ENCODE measurements at places on chromosomes 3 and 15.

DNA sequence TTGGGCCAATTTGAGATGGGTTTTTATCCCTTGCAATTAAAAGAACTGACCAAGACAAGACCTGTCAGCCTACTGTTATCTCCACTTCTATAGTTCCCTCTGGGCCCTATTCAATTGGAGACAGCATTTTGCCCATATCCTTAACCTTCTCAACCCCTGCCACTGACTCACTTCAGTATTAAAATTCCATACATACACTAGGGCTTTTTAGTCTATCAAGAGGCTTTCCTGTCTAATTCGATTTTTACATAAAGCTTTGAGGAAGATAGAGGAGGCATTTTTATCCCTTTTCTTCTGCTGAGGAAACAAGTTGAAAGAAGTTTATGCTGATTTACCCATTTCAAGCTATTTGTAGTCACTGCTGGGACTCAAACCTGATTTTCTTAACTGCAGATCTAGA lies 51.1 kb downstream of the GTF2E1 start:
- no peak for DNase-seq

GRCh38 chr15:61764141-61764540 lies 296.1 kb downstream of the VPS13C start:
- DNase-seq, result no peak

- DNase-seq, result no peak
Measured at GRCh38 chr3:155495387-155495786, 201.9 kb upstream of the STRIT1 start.

DNA sequence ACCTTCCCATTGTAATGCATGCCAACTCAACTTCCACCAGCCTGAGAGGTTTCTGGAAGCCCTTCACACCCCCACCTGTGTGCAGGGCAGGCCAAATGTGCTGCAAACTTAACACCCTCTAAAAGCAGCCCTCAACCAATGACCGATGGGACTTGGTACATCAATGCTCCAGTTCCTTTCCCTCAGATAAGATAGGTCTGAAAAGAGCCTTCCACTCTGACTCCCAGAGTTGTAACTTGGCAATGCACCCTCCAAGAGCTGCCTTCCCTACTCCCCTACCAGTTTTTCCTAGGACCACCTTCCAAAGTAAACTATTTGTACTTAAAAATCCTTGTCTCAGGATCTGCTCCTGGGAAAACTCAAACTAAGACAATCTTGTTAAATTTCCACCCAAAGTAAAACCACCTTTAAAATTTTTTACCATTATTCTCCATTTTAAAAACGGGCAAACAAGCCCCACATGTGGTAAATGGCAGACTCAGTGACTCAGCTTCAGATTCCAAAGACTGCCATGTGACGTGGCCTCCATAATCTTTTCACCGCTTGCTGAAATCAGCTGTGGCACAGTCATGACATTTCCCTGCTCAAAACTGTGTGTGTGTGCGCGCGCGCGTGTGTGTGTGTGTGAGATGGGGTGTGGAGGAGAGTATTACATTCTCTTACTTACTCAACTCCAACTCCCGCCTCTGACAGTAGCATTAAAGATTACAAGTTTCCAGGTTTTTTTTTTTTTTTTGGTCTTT lies 17.2 kb downstream of the RASGRP1 start:
- DNase-seq, result no peak

DNA sequence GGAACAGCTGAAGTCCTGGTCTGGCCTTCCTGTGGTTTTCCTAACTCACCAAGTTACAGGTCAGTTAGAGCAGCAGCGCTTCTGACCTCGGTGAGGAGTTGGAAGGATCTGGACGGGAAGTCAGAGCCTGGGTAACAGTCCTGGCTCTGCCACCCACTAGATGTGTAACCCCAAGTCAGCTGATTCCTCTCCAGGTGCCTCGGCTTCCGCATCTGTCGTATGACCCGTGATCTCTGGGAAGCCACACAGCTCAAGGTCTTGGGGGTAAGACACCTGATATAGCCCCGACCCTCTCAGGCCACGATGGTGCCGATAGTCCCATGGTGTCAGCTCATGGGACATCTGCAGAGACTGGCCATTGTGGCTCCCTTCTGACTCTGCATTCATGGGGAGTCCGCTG lies 8.3 kb upstream of the PIGZ start:
- DNase-seq, result peak; percentile 5

- DNase-seq, result no peak
Measured at GRCh38 chr3:37701734-37702433, 159.8 kb upstream of the CTDSPL start.

DNA sequence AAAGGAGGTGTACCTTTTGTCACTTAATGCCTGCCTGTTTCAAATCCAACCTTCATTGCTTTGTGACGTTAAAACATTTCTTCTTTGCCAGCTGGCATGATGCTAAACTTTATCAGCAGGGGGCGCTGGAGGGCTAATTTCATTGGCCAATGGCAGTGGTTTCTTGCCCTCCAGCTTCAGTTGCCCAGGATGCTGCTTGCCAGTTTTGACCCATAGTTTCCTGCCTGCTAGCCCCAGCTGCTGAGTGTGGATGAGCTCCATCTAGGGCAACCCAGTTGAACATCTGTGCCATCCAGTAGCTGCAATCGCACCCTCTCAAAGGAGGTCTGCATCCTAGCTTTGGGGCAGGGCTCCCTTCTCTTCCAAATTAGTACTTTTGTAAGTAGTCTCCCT lies 22.1 kb downstream of the ACKR2 start:
- DNase-seq, result peak; percentile 63

GRCh38 chr3:63731866-63732265 lies 79.4 kb downstream of the SNTN start:
- no peak for DNase-seq

DNA sequence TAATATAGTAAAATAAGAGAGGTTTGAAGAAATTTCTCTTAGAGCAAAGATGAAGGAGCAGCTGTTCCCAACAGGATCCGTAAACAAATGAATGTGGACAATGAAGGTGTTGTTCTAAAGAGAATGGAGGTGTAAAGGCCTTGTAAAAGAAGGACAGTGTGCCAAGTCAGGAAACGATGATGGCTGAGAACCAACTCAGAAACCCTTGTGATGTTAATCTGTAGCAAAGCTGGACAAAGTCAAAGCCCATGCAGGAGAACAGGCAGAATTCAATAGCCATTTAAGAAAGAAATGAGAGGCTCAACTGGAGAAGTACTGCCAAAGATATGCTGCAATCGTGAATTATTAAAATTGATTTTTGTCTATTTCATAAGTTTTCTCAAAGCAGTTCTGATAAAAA lies 192.2 kb downstream of the MBNL1 start:
- DNase-seq, result no peak

DNA sequence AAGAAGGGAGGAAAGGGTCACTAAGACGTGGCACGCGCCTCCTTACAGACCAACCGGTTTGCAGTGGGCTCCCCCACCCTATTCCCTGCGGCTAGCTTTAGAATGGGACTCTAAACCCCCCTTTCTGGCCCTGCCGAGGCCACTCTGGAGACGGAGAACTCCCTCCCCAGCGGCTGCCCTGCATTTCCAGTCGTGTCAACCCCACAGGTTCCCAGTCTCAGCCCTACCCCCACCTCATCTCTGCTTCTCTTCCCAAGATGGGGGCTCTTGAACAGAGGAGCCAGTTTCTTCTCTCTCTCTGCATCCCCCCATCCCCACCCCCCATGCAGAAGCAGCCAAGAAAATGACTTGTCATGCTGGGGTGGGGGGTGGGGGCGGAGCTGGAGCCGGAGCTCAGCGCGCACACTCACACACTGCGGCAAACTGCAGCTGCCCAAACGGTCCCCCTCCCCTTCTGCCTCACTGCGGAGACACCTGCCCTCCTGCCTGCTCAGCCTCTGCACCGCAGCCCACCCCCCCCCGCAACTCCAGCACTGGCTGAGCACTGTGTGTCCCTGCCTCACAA lies 871 bp downstream of the MAP1A start:
- no peak for DNase-seq

GRCh38 chr3:14672588-14672987 lies 2.4 kb upstream of the C3orf20 start:
- no peak for DNase-seq

DNA sequence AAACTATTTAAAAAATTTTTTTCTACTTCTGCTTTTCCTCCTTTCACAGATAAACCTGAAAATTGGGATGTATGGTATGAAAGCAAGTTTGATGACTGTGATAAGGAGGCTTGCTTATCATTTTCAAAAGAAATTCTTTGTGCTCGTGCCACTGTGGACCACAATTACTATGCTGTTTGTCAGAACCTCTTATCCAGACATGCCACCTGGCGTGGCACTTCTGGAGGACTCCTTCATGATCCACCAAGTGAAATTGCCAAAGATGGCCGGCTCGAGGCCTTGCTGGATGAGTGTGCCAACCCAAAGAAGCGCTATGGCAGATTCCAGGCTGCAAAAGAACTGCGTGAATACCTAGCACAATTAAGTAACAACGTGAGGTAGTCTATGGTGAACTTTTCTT lies 17.8 kb downstream of the DIPK2A start:
- no peak for DNase-seq

DNA sequence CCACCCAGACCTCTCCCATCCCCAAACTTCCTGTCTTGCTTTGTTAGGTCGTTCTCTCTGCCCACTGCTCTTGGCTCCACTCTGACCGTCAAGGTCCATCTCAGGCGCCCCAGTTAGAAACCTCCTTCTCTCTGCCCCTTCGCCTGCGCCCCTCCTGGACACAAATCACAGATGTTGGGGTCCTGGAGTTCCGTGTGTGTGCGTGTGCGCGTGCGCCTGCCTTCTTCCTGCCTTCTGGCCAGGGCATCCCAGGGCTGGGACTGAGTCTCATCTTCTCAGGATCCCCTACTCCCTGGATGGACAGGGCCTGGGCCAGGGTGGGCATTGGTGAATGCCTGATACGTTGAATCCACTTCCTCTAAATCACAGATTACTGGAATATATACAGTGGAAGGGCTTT lies 869 bp downstream of the ACSBG1 start:
- no peak for DNase-seq

GRCh38 chr3:37149257-37149656 lies 25.1 kb downstream of the LRRFIP2 start:
- DNase-seq, result no peak

DNA sequence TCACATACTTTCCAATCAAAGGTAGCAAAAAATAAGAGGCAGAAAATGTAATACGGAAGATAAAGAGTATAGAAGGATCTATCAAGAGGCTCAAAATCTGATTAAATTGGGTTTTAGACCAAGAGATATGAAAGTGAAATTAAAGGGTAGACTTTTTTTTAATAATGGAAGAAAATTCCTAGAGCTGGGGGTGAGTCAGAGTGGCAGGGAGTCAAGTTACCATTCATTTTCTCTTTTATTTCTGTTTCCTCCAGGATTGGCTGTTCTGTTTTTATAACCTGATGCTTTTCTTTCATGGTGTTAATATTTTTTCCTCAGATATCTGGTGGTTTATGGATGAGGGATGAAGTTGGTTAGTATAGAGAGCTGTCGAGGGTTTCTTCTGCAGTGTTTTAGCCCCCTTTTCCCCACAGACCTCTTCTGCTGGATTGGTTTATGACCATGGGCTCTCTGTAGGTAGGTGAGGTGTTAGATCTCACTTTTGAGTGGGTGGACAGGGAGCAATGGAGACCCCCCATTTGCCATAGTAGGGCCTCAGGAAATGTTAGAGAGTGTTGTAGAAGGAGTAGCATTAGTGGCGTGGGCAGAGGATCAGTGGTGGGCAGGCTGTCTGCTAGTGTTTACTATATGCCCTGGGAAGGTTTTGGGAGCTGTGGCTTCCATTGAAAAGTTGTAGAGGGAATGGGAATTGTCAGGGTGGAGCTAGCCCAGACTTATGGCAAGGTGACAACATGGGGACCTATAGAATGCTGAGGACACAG lies 201.6 kb upstream of the GOLGA6L4 start:
- DNase-seq, result no peak

- DNase-seq, result no peak
Measured at GRCh38 chr15:26449291-26449690, 323.6 kb downstream of the GABRB3 start.

DNA sequence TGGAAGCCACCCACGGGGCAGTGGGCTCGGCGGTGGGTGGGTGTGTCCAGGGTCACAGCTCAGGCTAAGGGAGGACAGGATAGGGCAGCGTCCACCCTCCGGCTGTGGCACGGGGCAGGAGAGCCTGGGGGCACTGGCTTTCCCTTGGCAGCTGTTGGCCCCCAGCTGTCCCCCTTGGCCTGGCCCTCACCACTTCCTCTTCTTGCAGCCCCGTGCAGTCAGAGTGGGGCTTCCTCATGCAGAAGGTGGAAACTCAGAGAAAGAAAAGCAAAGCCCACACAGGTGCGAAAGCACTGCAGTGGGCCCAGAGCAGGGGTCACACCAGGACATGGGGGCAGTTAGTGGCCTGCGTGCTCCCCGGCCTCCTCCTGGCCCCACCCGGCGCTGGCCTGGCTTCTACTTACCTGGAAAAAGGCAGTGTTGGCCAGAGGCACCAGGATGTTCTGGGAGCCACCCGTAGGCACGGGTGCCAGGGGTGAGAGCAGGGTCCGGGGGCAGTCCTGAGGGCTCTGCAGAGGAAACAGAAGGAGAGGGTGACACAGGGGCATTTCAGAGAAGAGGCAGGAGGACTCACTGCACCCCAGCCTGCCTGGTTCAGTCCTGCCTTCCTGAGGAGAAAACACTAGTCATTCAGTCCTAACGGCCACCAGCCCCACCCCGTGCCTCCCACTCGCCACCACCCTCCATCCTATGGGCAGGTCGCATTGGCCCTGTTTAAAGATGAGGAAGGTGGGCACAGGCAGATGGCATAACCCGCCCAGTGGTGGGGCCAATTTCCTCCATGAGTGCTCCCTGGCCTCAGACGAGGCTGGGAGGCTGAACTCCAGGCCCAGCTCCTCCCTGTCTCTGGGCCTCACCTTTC lies 28.3 kb downstream of the PLXND1 start:
- peak; percentile 79 for DNase-seq

DNA sequence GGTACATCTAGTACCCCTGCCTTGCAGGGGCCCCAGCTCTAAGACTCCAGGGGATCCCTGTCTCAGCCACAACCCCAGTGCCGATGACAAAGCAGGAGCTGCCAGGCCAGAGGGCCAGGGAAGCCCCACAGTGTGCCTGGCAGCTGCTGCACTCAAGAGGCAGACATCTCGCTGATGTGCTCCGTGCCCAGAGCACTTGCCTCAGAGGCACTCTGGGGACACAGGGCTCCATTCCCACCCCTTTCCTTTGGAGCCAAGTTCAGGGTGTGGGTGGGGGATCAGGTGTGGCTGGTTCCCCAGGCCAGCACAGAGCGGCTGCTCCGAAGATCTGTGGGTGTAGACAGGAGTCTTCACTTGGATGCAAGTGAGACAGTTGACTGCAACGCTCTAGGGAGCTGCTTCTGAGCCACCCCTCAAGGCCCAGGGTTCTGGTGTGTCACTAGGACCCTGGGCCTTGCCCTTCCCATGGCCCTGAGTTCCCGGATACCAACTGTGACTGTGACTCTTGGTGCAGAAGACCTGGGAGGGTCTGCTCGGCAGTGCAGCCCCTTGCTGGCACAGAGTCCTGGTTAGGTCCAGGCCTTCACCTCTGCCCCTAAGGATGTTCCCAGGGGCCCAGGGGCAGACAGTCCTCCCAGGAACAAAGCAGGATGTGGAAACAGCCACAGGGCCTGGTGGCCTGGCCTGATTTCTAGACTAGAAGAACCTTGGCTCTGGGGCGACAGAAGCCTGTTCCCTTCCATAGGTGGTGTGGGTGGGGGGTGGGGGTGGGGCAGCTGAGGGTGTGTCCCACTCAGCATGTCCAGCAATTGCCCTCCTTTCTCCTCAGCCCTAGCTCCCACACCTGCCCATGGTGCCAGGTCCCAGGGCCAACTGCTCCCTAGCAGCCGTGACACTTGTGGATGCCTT lies 2.5 kb downstream of the NT5DC2 start:
- DNase-seq, result peak; percentile 17

GRCh38 chr15:58934521-58934920 lies 1.0 kb upstream of the SLTM start:
- DNase-seq, result no peak

Measured in GM20000 (cell line).